Posterior cingulate gyrus (tissue), 11 donors: ENCODE measurements at places on chromosomes 3 and 15.

DNA sequence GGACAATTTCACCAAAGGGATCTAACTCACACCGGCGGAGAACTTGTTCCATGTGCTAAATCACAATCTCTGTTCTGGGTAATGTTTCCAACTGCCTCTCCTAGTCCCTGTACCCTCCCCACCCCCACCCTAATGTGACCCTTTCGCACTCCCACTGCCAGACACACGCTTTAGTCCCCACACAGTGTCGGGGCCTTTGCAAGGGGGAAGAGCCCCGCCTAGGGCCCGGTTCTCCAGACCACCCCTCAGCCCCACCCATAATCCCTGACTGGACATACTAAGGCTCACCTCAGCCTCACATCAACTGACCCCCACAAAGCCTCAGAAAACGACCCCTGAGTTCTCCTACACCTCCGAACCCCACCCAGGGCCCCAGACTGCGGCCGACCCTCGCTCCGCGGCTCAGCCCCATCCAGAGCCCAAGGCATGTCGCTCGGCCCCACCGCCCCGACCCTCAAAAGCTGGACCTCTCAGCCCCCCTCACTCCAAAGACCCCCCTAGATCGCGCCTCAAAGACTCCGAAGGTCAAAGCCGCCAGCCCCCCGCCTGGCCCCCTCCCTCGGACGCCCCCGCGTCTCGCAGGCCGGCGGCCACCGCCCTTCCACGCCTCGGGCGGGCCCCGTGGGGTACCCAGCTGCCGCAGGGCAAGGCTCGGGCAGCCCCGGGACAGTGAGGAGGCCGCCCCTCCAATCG, 72.0 kb upstream of the MAP4 start:
- DNase-seq: no peak

GRCh38 chr15:55334997-55335396, 16.0 kb downstream of the PIGB start:
- no peak for DNase-seq

DNA sequence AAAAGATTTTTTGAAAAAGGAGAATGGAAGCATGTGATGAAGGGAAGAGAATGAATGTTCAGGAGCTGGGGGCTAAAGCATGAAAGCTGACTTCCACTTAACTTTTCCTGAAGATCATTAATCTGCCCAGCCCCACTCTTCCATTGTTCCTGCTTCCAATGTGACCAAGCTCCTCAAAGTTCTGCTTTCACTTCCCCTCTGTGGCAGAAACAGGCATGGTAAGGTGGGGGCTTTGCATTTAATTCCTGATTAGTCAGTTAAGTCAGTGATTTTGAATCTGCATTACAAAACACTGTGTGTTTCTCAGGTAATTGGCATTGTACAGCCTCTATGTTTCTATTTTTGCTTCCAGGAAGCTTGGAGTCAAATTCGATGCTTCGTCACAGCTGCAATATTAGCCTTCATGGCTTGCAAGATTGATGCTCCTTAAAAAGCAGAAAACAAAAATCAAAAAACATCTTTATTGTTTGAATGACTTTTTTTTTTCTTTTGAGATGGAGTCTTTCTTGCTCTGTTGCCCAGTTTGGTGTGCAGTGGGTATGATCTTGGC, 7.3 kb upstream of the TM6SF1 start:
- DNase-seq: no peak

GRCh38 chr15:95763426-95763825, 567.1 kb upstream of the NR2F2 start:
- DNase-seq: no peak
